ENCODE measurements at places on chromosomes 7 and 10.

DNA sequence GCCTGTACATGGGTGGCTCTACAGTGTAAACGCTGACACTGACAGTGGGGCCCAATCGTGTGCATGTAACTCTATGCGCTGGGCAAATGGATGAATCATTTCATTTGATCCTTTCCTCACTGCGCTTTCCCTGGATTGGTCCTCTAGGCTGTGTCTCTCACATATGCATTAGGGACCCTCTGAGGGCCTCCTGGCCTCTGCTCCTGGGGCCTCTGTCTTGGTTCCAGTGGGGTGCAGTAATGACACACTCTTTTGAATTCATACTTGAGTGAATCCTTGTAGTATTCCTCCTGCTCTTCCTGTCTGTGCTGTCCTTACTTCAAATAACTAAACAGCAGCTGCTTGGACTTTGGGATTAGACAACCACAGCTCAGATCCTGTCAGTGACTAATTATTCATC lies 176.5 kb upstream of the ADO start:
- DNase-seq = no peak

GRCh38 chr7:78225534-78225933 lies 427.0 kb downstream of the PHTF2 start:
- no peak for DNase-seq

GRCh38 chr10:79403441-79404230 lies 41.8 kb downstream of the ZCCHC24 start:
- no peak for DNase-seq

DNA sequence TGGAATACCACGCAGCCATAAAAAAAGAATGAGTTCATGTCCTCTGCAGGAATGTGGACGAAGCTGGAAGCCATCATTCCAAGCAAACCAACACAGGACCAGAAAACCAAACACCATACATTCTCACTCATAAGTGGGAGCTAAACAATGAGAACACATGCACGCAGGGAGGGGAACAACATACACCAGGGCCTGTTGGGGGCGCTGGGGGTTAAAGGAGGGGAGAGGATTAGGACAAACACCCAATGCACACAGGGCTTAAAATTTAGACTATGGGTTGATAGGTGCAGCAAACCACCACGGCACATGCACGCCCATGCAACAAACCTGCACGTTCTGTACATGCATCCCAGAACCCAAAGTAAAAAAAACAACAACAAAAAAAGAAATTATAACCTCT lies 23.3 kb downstream of the RNF133 start:
- no peak for DNase-seq

GRCh38 chr10:20760460-20760859 lies 136.7 kb downstream of the NEBL start:
- no peak for DNase-seq

GRCh38 chr7:112056409-112056808 lies 149.8 kb downstream of the DOCK4 start:
- peak; percentile 82 for DNase-seq

GRCh38 chr7:96310110-96310509 lies 11.8 kb downstream of the SLC25A13 start:
- no peak for DNase-seq

DNA sequence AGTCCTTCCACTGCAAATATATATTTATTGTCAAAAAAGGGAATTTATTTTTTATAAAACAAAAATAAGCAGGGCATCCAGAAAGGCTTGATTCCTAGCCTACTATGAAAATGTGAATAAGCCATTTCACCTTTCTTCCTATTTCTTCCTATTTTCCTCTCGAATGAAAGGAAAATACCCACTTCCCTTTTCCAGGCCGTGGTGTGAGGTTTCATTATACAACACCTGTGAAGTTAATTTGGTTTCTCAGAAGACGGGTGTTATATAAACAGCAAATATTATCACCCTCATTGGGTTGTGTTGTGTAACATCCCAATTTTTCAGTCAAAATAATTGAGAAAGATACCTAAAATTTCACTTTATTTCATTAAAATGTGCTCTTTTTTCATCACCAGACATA lies 214.3 kb downstream of the DGKB start:
- no peak for DNase-seq

DNA sequence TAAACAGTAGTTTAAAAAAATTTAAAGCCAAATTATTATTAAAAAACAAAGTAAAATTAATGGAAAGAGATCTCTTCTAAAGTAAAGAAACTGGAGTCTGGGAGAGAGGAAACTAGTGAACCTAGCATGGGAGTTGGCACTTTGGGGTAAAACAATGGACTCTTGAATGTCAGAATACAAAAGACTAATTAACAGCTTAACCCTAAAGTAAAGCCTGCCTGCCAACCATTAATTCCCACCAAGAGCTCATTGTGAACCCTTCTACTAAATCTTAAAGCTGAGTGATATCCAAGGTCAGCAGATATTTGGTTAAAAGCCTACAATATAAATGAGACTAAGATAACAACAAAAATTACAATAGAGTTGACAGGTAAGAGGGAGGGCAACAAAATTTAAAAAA lies 36.5 kb downstream of the KMT2C start:
- no peak for DNase-seq

- DNase-seq = no peak
Measured at GRCh38 chr7:144691240-144691639, 144.6 kb downstream of the TPK1 start.

DNA sequence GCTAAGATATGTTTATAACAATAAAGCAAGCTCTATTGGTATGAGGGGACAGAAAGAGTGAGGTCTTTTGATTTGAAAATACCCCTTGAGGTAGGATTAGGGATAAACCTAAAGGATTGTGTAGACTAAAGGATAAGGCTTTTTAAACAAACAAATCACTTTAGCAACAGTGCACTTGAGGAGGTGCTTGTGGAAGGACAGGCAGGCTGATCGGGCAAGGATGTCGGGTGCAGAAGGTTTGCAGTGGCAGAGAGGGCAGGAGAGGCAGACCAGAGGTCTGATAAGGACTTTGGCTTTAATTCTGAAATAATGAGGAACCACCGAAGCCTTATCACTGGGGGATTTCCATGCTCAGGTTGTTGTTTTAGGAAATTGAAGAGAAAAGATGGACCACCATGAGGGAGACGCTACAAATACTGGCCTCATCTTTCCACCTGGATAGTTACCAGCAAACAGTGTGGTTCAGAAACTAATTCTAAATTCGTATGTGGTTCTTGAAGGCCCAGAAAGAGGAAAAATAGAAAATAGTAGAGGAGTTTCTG lies 119.5 kb upstream of the KLF6 start:
- DNase-seq = no peak

- no peak for DNase-seq
Measured at GRCh38 chr10:27241010-27241651, 534 bp upstream of the ACBD5 start.

DNA sequence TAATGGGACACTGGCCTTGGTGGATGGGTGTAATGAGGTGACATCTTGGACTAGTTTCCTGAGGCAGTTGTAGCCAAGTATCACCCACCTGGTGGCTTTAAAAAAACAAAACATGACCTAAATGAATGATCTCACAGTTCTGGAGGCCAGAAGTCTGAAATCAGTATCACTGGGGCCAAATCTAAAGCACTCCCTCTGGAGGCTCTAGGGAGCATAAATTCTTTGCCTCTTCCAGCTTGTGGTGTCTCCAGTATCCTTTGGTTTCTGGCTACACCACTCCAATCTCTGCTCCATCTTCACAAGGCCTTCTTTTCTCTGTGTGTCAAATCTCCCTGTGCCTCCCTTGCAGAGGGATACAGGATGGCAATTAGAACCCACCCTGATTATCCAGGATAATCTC lies 342.9 kb downstream of the CALN1 start:
- no peak for DNase-seq

- peak; percentile 70 for DNase-seq
Measured at GRCh38 chr7:4931943-4932342, 27.0 kb downstream of the MMD2 start.

DNA sequence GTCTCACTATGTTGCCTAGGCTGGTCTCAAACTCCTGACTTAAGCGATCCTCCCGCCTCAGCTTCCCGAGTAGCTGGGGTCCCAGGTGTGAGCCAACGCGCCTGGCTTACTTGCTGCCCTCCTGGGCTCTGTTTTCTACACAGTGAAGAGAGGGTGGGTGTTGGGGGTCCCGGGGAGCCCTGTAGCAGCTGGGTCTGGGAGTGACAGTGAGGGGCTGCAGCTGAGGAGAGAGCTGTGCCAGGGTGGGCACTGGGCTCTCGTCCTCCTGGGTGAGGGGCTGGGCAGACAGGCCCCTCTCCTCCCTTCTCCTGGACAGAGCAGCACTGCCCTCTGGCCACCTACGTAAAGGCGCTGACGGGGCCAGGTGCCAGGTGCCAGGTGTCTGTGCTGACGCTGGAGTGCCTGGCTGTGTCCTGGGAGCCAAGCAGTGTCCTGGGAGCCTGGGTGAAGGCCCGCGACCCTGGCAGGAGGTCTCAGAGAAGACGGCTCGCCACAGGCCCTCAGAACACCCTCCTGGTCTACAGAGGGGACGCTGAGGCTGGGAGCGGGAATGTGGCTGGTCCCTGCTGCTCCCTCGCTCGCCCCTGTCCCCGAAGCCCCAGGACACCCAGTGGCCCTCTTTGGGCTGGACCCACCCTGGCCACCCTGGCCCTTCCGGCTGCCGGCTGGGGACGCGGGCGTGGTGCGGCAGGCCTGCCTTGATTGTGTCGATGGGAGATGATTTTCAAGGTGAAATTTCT lies 35.6 kb downstream of the UNCX start:
- no peak for DNase-seq

DNA sequence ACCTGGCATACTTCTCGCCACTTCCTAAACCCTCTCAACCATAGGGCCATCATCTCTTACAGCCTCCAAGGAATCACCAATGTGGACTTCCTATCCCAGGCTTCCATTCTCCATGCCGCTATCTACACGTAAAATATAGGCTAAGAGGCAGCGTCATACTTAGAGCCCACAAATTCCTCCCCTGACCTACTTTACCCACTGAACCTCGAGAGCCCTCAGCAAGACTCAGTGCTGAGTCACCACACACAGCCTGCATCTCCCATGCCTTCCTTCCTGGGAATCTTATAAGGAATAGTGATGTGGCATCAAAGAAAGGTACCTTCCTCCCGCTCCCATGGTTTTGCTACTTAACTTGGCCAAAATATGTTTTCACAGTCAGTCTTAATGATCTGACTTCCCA lies 435.6 kb upstream of the NFE2L3 start:
- no peak for DNase-seq

DNA sequence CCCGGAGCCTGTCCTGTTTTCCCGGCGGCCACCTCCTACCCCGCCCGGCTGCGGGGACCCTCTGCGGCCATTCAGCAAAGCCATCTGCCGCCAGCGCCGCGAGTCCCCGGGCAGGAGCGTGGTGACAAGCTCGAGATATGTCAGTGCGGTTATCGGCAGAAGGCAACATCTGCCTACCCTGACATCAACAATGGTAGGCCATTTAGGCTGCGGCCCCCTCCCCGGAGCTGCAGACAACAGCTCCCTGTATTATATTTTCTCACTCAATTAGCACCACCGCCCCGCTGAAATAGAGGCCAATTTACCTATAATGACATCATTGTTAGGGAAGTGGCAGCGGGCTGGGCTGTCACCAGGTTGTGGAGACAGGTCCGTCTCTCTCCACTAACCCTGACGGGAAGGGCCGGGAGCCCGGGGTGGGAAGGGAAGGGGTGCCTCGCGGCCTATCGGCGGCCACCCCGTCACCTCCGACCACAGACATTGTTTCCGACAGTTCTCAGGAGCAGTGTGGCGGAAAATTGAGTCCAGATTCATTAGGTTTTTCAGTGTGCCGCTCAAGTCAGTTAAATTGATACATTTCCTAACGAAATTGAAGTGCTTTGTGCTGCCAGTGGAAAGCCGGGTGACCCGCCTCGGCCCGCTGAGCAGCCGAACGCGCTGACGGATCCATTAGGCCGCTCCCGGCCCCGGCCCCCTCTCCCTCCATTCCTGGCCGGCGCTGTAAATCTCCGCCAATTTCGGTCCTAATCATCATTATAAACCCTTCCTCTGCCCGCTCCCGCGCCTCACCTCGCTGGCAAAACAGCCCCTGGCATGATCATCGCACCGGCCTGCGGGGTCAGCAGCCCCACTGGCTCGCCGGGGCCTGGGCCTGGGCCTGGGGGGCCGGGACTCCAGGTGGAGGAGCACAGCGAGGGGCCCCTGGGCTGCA lies 43.0 kb downstream of the UNCX start:
- DNase-seq = peak; percentile 33

DNA sequence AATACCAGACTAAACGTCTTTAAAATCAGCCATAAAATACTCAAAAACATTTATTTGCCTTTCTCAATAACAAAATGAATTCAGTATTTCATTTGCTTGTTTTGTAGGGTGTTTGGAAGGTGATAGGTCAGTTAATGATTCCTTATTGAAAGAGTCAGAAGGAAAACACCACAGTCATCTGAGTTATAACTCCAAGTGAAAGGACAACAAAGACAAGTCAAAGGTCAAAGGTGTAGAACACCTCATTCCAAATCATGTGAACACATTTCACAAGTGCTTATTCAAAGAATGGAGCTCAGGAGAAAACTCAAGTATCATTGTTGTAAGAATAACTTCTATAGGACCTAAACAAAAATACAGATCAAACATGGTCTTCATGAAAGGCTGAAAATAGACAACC lies 318.6 kb upstream of the PHF14 start:
- no peak for DNase-seq

DNA sequence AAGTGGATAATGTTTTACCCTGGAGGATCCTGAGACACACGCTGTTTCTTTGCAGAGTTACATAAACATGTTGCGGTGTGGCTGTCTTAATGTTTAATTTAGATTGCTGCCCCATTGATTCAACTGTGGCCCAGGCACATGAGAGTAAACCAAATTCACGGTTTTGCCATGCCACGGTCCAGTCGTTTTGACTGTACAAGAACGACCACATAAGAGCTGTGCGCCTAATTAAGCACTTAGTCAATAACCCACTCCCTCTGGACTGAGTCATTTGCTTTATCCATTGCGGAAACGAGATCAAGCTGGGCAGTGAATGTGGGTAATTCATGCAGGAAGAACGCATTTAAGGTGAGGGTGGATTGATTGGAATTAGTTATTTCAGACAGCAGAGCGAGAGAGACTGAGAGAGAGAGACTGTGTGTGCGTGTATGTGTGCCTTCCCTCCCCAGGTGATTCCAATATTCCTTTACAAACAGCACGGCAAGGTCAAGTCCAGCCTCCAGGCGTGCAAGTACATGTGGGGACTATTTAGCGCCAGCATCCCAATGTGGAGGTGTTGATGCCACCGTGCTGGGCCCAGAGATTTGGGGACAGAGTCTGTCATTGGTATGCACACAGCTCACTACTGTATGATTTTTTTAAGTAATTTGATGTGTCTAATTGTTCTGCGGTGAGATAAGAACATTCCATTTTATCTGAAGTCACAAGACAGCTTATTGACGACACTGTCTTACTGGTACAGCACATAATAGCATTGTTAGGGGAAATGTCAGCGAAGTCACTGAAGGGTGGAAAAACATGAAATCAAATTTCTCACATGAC lies 8.4 kb upstream of the TEX36 start:
- no peak for DNase-seq

- DNase-seq = no peak
Measured at GRCh38 chr10:126902157-126902556, 3.1 kb upstream of the DOCK1 start.

- DNase-seq = no peak
Measured at GRCh38 chr10:44931621-44932516, 20.7 kb downstream of the TMEM72 start.
